Activated CD4-positive, alpha-beta T cell treated with anti-CD3 and anti-CD28 coated beads, Interleukin-2, Interleukin-6, amounts not matched to agents 100 ng/mL and 50 ng/mL, durations not matched to agents 16 hours and 8 hours (primary cell): ENCODE measurements at places on chromosomes 6 and 20.

DNA sequence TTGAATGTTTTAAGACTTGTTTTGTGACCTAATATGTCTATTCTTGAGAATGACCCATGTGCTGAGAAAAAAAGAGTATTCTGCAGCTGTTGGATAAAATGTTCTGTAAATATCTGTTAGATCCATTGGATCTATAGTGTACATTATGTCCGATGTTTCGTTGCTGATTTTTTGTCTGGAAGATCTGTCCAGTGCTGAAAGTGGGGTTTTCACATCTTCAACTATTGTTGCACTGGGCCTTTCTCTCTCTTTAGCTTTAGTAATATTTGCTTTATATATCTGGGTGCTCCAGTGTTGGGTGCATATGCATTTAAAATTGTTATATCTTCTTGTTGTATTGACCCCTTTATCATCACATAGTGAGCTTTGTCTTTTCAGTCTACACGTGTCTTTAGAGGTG, 5.7 kb upstream of the SIRPB2 start:
- DNase-seq = no peak

DNA sequence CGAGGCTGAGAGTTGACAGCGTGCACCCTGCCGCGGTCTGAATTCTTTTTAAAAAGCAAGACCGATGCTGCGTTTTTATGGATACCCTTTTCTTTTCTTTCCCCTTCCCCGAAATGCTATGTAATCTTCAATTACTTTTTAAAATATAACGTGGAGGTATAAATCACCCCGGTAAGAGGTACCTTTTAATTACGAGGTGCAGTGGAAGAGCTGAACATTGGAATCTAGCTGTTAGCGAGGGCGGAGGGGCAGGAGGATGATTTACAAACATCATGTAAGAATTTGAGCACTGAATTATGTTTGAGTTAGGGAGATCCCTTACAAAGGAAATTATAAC, 1.2 kb downstream of the EYA2 start:
- no peak for DNase-seq

- DNase-seq = no peak
Observed at GRCh38 chr20:49560186-49560585, 7.8 kb downstream of the PTGIS start.

DNA sequence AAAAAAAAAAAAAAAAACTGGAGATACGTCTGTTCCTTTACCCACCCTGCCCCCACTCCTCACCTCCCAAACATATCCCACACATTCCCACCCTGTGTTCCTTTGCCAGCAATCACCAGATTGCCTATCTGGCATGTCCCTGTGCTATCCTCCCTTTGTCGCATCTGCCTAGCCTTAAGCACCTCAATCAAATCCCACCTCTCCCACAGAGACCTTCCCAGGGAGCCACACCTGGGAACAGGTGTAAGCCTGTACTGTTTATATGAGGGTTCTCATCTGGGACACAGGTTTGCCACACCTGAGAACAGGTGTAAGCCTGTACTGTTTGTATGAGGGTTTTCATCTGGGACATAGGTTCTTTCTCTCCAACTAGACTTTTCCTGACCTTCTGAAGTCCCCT, 16.7 kb downstream of the WFDC3 start:
- DNase-seq = no peak

- DNase-seq = no peak
Observed at GRCh38 chr6:64750910-64751309, 956.1 kb downstream of the EYS start.

DNA sequence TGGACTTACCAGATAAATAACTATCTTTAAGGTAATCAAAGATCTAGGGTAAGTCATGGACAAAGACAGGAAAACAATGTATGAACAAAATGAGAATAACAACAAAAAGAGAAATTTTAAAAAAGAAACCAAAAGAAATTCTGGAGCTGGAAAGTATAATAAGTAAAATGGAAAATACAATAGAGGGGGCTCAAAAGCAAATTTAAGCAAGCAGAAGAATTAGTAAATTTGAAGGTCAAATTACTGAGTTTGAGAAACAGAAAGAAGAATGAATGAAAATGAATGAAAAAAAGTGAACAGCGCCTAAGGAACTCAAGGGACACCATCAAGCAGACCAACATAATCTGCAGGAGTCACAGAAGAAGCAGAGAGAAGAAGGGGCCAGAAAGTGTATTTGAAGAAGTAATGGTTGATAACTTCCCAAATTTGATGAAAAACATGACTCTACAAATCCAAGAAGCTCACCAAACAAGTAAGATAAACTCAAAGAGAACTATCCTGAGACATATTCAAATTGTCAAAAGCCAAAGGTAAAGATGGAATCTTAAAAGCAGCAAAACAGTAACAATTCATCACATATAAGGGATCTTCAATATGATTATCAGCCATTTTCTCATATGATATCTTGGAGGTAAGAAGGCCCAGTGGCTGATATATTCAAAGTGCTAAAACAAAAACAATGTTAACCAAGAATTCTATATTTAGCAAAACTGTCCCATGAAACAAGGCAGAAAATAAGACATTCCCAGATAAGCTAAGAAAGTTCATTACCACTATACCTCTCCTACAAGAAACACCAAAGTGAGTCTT, 218.5 kb downstream of the FOXC1 start:
- DNase-seq = no peak

GRCh38 chr6:164827537-164827936, 481.9 kb downstream of the C6orf118 start:
- DNase-seq = no peak

DNA sequence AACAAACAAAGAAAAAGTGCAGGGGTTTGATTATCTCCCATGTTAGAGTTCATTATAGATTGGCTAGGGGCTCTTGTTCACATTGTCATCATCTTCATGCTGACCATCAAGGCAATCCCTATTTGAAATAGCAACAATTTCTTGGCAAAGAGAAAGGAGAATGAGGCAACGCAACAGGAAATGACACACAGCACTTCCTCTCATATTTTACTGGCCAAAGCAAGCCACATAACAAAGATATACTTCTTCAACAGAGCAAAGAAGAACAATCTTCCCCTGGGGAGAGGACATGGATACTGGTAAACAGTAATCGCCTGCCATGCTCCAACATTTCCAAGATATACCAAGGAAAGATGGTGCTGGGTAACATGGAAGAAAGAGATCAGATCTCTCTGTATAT, 29.8 kb downstream of the EPM2A start:
- DNase-seq = no peak

DNA sequence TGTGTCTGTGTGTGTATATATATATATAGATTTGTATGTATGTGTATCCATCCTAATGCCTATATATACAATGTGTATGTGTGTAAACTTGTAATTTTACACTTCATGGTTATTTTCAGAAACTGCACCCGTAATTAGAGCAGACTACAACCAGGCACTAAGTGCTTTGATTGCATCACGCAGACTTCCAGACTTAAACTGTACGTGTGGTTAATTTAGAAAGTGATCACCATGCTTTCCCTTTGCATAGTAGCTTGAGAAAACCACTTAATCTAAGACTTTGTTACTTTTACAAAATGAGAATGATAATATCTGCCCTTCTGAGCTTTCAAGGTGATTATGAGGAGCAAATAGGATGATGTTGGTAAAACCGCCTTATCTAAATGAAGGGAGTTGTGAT, 50.1 kb upstream of the E2F3 start:
- no peak for DNase-seq

GRCh38 chr6:25880601-25881000, 6.6 kb upstream of the SLC17A3 start:
- DNase-seq = no peak

- no peak for DNase-seq
Observed at GRCh38 chr6:150293423-150294173, 75.2 kb upstream of the IYD start.

DNA sequence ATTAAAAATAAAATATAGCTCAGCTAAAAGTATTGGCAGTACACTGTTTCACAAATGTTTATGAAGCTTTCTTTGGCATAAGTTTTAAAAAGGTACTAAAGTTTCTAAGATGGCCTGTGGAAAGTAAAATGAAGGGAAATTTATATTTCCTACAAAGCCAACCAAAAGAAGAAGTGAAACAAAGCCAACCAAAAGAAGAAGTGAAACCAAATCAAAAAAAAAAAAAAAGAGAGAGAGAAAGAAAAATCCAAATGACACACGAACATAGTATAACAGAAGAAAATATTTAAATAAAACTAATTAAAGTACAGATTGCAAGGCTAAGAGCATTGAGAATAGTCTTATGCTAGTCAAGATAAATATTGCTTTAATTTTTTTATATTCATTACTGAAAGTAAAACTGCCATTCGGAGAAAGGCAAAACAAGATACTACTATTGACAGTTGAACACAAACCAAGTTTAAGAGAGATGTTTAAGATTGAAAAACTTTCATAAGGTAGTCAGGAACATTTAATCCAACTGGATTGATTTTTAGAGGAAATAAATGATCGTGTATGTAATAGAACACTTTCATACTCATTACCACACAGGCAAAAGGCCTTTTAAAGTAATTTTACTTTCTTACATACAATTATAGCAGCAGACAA, 12.8 kb upstream of the KHDRBS2 start:
- DNase-seq = no peak

- no peak for DNase-seq
Observed at GRCh38 chr6:136751991-136752390, 40.3 kb downstream of the MAP3K5 start.

GRCh38 chr6:31969712-31970603, 2.0 kb downstream of the DXO start:
- no peak for DNase-seq

- DNase-seq = no peak
Observed at GRCh38 chr6:145960918-145961589, 3.1 kb downstream of the SHPRH start.

- DNase-seq = no peak
Observed at GRCh38 chr6:110900028-110900598, 25.5 kb downstream of the AMD1 start.

DNA sequence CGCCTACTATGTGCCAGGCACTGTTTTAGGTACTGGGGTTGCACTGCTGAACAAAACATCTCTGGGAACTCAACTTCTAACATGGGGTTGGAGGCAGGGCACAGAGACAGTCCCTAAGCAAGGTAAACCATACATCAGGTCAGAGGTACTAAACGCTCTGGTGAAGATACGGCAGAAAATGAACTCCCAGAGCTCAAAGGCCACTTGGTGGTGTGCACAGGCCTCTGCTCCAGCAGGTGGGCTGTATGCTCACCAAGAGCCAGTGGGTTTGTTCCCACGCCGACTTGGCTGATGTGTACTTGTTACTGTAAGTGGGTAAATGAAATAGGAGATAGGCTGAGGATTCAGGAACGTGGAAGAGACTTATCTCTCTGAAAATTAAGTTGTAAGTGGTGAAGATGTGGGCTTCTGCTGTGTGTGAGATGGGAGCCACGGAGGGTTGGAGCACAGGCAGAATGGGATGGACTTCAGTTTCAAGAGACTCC, 133.4 kb downstream of the PREX1 start:
- DNase-seq = no peak

GRCh38 chr20:31485450-31486339, 10.6 kb downstream of the REM1 start:
- no peak for DNase-seq

DNA sequence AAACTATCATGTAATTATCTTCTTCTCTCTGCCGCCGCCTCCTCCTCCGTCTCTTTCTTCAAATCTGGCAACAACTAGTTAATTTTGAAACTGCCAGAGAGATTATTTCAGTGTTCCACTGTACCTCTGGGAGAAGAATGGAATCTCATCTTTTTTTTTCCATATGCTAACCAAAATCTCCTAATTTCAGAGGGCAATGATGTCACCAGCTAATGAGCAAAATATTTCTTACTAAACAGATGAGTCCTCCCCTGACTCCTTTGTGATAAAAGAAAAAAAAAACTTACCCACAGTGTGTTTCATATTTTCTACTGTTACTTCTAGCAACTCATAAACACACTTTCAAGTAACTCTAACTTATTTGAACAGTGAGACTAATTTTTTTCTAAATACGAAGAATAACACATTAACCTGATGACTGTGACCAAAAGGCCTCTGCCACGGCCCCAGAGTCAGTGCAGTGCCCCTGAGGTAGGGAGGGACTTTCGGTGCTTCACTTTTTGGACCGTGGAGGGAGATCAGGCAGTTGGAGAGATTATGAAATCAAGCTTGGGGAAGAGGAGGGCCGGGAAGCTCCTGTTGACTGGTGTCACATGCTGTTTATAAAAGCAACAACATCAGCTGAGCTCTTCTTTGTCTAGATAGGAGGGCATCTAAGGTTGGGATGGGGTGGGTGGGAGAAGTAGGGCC, 159.6 kb downstream of the SASH1 start:
- DNase-seq = no peak

DNA sequence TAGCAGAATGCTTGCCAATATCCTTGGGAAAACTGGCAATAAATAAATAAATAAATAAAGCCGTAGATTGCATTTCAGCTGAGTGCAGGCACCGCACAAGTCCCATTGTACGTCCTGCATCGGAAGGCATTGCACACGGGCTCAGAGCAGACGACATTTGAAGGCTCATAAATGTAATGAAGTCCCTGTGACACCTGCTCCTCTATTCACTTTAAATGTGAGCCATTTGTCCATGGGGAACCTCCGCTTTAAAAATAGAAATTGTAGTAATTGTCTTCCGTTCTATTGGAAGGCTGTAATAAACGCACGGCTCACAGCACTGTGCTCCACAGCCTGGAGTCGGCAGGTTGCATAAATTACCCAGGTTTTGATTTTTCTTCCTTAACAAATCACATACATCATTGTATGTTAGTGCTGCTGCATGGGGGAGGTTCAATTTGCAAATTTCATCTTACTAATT, 32.6 kb downstream of the MYT1 start:
- no peak for DNase-seq

DNA sequence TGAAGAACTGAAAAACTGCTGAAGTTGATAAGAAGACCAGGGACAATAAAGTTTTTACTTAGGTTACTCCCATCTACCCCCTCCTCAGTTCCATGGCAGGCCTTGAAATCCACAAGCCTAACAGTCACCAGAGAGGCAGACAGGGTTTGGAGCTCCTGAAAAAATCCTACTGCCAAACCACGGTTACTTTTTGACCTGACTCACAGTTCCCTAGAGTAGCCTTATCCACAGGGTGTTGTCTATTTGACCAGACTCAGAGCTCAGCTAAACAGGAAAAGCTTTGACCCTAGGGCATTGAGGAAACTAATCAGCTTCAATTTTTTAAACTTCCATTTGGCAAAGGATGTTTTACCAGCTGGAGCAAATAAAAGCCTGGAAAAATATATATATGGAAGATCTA, 257.7 kb upstream of the NT5E start:
- no peak for DNase-seq

- DNase-seq = peak; percentile 82
Observed at GRCh38 chr20:47272893-47273590, 83.5 kb downstream of the ZMYND8 start.

GRCh38 chr6:10557913-10558312, 36.8 kb downstream of the GCNT2 start:
- no peak for DNase-seq

DNA sequence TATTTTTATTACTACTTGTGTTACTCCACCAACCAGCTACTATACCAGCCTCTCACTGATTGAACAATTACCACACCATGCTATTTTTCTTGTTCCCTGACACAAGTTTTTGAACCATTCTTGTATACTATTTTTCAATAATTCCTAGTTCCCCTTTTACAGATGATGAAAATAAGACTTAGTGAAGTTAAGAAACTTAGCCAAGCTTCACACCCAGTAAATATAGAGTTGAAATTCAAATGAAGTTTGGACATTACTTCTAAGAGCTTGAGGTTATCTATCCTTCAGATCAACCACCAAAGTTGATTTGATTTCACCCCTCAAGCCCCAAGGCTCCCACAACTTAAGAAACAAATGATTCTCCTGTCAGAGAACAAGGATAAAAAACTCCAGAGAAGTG, 13.1 kb upstream of the BCAS1 start:
- no peak for DNase-seq

GRCh38 chr6:4574007-4574406, 202.2 kb upstream of the CDYL start:
- DNase-seq = no peak

GRCh38 chr20:21202259-21202658, 76.4 kb downstream of the KIZ start:
- no peak for DNase-seq
